ENCODE measurements at places on chromosomes 11 and 22. TPM values are rescaled to one million over a fixed set of nuclear protein-coding genes. Genes with fewer than 3 reads are reported as not detected.

The NUP50 gene
- 5.9 TPM for polyA plus RNA-seq

The GRIK4 gene
- polyA plus RNA-seq, result not detected

DNA sequence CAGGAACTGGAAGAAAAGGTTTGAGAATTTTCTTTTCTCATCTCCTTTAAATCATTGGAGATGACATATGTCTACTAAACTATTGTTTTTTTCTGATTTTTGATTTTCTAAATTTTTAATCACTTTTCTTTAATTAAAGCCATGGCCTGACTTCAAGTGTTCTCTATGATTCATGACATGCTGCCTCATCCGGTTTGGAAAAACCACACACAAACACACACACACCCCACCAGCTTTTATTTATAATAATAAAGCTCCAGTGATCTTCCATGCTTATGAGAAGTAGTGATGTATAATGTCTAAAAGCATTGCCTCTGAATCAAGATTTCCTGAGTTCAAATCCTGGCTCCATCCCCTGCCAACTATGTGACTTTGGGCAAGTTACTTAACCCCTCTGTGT, 179.2 kb downstream of the SPON1 start:
- DNase-seq, result no peak

DNA sequence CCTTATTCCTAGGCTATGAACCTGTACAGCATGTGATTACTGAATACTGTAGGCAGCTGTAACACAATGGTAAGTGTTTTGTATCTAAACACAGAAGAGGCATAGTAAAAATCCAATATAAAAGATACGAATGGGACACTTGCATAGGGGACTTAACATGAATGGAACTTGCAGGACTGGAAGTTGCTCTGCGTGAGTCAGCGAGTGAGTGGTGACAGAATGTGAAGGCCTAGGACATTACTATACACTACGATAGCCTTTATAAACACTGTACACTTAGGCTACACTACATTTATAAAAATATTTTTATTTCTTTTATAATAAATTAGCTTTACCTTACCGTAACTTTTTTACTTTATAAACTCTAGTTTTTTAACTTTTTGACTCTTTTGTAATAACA, 81.1 kb downstream of the PGR start:
- no peak for DNase-seq

DNA sequence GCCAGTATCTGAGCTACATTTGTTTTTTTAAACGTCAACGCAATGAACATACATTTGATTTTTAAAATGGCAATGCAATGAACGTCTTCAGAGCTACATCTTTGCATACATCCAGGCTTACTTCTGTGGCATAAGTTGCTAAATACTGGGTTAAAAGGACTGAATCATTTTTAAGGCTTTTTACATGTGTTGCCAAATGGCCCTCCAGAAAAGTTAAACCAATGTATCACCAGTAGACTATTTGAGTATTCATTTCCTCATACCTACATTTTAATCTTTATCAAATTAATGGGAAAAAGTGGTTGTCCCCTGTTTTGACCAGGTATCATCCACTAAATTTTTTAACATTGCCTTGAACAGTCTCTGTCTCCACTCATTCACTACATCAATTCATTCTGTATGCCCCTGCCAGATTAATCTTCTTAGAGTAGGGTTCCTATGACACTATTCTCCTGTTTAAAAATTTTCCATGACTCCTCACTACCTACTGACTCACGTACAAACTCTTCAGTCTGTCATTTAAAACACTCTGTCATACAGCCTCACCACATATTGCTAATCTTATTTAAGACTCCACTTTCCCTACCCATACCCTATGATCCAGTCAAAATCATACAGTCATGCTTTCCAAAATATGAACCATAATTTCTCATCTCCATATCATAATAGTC, 12.4 kb upstream of the PRRG4 start:
- DNase-seq, result no peak

DNA sequence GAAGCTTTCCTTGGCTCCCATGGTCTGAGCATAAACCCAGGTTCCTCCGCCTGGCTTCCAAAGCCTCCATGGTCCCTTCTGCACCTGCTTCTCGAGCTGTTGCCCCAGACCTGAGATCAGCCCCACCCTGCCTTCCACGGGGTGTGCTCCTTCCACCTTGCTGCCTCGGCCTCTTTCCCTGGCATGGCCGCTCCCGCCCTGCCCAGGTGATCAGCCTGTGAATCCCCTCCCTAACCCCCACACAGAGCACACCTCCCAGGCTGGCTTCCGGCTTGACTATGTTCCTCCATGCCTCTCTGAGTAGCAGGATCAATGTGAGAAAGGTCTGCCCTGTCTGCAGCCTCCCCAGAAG, 2.7 kb upstream of the PPP6R3 start:
- peak; percentile 68 for DNase-seq
